ENCODE measurements at places on chromosomes 7 and 10.

DNA sequence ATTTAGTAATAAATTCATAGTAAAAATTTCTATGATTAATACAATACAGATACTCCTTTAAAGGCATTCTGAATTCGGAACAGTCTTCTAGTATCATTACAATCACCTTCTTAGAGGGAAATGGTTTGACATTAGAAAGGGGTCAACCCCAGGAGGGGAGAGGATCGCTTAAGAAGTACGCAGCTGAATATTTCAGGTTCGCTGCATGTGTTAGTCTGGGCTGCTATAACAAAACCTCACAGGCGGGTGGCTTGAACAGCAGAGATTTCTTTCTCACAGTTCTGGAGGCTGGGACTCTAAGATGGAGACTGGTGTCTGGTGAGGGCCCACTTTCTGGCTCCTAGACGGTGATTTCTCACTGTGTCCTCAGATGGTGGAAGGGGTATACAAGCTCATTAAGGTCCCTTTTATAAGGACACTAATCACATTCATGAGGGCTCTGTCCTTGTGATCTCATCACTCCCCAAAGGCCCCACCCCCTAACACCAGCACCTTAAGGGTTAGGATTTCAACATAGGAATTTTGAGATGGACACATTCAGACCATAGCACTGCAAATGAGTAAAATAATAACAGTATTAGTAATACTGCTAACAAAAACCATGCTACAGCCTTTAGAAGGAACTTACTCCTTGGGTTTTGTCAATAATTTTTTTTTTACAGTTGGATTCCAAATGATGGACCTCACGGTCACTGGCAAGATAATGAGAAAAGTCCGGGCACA, 34.0 kb downstream of the GNA12 start:
- DNase-seq, result no peak

- DNase-seq, result no peak
Observed at GRCh38 chr10:70478191-70479164, at the start of gene PALD1. TSS of gene PALD1 (plus strand) at chr10:70478767. CDS start at chr10:70525952, 47,185 bp downstream.

- no peak for DNase-seq
Observed at GRCh38 chr10:98858525-98858924, 377.1 kb downstream of the HPSE2 start.

- no peak for DNase-seq
Observed at GRCh38 chr10:35172574-35172973, 45.9 kb downstream of the CREM start.
